ENCODE measurements at places on chromosomes 1 and 21.

DNA sequence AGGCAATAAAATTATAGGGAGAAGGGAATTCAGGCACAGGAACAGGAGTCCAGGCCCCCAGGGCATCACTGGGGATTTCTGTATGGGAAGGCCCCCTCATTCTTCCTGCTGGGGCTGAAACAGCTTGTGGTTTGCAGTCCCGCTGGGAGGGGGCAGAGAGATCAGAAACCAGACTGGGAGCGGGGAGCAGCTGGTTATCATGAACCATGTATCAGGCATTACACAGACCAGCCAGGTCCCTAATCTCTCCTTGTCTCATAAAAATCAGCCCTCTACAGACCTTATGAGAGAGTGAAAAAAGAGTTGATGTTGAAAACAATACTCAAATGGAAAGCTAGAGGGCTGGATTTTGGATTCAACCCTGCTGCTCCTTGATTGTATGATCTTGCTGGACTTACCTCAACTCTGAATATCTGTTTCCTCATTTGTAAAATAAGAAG is 93.4 kb upstream of the F3 start:
- no peak for DNase-seq

GRCh38 chr1:212205843-212206242 is 79.4 kb upstream of the PPP2R5A start:
- no peak for DNase-seq

DNA sequence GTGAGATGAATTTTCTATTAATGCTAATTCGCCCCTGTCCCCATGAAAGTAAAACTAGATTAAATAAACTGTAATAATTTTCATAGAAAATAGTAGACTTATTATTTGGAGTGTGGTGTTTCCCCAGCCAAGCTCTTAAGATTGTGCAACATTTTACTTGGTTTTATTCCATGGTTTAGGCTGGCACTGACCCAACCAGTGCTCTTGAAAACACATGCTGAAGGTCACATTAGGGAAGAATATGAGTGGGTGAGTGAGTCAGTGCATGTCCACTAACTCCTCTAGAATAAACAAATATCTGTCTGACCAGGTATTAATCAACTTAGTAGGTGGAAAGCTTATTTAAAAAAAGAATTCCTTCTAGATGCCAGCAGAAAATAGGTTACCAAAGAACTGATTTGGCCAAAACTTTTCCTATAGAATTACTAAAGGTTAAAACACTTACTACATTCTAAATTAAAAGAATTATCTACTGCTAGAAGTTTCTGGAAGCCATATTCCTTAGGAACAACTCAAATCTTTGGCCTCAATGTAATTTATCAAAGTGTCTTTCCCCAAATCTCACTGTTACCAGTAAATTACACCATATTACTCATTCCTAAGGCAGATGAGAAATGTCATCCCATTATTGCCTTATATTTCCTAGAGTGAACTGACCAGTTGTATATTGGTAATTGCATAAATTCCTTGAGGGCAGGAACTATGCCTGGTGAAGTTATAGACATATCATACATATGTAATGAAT is 89.7 kb upstream of the RGS1 start:
- peak; percentile 88 for DNase-seq

- DNase-seq = no peak
These were observed 667.8 kb upstream of the USP24 start for GRCh38 chr1:55882931-55883330.

DNA sequence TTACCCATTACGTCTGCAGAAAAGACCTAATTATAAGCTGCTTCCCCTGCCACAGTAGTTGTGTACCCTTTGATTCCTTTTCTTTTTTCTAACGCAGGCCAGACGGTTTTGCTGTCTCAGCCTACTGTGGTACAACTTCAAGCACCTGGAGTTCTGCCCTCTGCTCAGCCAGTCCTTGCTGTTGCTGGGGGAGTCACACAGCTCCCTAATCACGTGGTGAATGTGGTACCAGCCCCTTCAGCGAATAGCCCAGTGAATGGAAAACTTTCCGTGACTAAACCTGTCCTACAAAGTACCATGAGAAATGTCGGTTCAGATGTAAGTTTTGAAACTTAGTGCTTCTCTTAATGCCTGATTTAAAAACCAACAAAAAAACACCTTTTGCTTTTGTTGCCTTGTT is 35.8 kb downstream of the ATF6 start:
- DNase-seq = peak; percentile 32

DNA sequence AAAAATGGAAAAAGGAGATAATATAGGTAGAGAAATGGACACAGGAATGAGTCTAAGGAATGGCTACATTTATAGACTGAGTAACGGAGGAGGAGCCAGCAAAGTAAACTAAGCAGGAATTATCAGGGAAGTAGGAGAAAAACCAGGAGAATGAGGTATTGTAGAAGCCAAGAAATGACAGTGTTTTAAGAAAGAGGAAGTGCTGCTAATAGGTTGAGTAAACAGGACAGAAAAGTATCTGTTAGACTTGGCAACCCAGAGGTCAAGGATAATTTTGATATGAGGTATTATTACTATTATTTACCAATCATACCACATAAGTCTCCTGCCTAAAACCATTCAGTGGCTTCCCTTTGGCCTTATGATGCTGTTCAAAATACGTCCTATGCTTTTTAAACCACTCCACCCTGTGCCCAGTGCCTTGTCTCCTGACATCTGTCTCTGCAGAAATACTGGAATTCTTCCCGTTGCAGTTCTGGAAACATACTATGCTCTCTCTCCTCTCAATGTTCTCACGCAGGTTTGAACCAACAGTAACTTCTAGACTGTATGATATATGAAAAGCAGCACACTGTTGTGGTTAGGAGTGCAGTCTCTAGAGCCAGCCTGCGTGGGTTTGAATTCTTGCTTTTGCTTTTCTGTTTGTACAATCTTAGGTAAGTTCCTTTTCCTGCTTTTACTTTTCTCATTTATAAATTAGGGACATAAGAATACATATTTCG is 24.6 kb upstream of the NEK7 start:
- no peak for DNase-seq

- DNase-seq = no peak
These were observed 226.9 kb upstream of the NRIP1 start for GRCh38 chr21:15291621-15292266.

GRCh38 chr1:64838486-64838885 is 93.6 kb downstream of the RAVER2 start:
- no peak for DNase-seq

GRCh38 chr1:109482791-109483671 is 674 bp upstream of the ATXN7L2 start:
- DNase-seq = peak; percentile 37

GRCh38 chr21:38460171-38460742 is 38.0 kb downstream of the ERG start:
- DNase-seq = no peak

- no peak for DNase-seq
These were observed 53.0 kb upstream of the AKT3 start for GRCh38 chr1:243903041-243903440.

- peak; percentile 49 for DNase-seq
These were observed 33.8 kb downstream of the HS2ST1 start for GRCh38 chr1:86948212-86948611.

- DNase-seq = no peak
These were observed 593.1 kb upstream of the USP24 start for GRCh38 chr1:55808263-55808662.

- no peak for DNase-seq
These were observed 9.2 kb upstream of the TNFRSF1B start for GRCh38 chr1:12157366-12158231.

- no peak for DNase-seq
These were observed 11.4 kb downstream of the EDEM3 start for GRCh38 chr1:184743062-184743756.

DNA sequence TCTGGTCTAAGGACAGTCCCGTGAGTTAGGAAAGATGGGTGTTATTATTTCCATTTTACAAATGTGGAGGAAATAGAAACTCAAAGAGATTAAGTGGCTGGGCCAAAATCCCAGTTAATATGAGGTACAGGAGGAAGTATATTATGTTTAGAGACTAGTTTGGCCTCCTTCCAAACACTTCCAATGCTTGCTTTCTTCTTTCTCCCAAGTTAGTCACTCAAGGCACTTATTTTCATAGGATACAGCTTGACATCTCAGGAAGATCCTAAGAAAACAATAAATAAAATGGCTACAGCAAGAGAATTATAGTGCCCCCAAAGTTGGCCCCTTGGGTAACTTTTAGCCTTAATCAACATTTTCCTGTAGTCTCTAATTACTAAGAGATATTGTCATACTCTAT is 47.5 kb upstream of the IPO9 start:
- no peak for DNase-seq

- peak; percentile 82 for DNase-seq
These were observed 131.2 kb downstream of the SLC45A1 start for GRCh38 chr1:8448911-8449661.

DNA sequence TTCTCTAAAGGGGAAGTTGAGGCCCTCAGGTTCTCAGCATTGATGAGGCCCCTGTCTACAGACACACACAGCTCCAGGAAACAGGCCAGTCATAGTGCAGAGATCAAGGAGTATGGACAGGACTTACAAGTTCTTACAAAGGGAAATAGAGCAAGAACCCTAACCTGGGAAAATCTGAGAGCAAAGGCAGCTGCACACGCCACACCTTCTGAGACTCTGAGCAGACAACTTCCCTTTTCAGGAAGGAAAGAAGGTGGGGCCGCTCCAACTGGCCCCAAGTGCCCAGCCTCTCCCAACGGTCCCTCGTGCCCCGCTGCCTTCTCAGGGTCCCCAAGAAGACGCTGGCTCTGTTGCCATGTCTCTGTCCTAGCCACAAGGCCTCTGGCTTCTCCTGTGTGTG is 3.6 kb downstream of the NOC2L start:
- DNase-seq = no peak

DNA sequence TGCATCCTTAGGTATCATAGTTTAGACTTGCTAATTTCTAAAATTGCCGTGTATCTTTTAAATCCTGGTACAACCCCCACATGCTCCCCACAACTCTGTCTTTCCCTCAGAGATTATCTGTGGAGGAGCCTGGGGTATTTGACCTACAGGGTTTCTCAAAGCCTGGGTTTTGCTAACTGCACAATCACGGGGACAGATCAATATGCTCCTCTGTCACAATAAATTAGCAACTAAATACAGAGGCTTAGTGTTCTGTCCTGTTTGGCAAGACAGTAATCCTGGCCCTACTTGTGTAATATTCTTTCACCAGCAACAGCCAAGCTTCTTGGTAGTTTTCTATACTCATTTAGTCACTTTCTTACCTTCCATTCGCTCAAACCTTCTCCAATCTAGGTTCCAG is 8.5 kb downstream of the ECHDC2 start:
- no peak for DNase-seq

DNA sequence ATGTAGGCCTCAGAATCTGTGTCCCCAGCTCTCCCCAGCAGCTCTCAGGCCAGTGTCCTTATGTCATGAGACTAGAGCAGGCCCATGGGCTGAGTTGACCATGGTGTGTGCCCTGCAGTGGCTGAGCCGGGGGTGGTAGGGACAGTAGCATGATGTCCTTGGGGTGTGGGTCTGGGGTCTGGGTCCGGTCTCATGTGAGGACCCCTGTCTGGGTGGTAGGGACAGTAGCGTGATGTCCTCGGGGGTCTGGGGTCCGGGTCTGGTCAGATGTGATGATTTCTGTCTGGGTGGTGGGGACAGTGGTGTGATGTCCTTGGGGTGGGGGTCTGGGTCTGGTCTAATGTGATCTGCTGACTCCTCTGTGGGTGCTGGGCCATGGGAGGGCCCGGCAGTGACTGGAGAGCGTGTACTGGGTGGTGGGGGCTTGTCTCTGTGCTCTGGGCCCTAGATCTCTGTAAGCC is 64.5 kb downstream of the OBSCN start:
- DNase-seq = no peak

DNA sequence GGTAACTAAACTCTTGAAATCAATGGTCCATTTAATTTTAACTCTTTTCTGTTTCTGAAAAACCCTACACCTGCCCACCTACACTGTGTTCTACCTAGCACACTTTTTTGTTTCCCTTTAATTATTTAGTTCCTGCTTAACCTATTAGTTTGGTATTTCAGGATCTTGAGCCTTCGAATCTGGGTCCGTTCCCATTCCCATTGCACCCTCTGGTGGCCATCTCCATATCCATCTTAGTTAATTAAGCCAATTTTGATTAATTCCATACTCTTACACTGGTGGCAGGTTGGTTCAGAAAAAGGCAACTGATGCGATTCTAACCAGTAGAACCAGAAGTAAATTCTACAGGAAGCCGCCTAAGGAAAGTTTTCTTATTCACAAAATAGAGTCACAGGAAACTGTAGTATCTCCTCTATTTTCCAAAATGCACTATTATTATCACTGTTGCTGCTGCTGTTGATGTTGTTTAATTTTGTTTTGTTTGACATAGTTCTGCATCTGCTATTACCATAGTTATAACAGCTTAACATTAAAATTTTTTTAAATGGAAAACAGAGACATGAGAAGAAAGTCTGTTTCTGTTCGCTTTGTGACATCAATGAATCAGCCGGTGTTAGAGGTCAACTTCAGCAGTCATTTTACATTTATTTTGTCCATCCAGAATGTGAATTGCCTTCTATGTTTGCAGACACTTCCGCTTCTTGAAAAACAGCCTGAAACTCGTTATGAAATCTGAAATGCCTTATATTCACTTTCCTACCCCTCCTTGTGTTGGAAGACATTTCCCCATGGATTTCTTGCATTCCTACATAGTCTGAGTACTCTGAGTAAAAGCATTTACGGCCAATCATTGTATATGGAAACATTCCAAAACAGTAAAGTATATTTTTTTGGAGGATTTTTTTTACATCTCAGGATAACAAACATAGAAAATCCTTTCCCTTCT is 115.5 kb upstream of the NCAM2 start:
- DNase-seq = peak; percentile 22

DNA sequence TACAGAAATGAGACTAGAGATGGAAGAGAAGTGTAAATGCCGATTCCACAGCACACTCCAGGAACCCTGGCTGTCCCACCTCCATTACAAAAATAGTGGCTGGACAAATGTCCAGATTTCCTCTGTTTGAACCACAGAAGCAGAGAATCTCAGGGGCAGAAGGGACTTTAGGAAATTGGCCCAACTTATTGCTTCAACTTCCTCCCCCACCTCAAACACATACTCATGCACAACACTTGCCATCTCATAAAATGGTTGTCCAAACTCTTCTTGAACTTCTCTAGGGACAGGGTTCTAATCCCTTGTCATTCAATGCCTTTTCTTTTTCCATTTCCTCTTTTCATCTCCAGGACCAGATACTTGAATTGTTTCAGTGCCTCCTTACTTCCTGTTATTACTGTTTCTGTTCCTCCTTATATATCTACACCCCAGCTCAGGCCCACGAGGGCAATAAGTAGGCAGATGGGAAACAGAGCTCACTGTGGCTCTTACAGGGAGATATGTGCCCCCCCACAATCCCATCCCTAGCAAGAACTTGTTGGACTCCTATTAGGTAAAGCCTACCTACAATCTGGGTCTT is 8.5 kb upstream of the B4GALT3 start:
- DNase-seq = no peak
